ENCODE measurements at places on chromosomes 6 and 20.

DNA sequence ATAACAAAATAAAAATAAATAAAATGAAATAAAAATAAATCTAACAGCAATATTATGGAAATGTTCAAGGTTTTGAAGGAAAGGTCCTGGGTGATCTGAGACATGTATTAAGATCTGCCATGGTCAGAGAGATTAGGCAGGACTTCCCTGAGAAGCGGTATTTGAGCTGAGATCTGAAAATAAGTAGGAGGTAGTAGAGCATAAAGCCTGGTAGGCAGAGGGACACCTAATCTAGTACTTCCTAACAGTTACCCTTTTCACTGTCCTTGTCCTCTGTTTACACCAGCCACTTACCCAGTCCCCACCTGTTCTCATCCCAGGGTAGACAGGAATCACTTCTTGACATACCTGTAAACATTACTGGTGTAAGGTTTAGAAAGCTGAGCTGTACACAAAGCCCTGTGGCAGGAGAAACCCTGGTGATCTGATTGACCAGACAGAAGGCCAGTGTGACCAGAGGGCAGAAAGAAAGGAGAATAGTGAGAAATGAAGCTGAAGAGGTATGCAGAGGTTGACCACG lies 8.3 kb upstream of the ZNF318 start:
- no peak for DNase-seq

GRCh38 chr20:15642109-15642508 lies 931.1 kb downstream of the KIF16B start:
- DNase-seq, result no peak

DNA sequence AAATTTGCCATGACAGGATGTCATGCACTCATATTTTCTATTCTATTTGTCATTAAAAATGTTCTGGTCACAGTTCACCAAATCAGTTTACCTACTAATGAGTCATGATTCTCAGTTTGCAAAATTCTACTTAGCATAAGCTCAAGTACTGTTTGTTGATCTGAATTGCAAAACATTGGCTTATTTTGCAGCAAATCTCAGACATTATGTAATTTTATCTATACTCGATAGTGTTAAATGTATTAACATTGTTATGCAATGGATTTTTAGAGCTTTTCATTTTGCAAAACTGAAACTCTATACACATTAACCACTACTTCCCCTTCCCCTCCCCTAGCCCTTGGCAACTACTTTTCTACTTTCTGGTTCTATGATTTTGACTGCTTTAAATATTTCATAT lies 213.8 kb upstream of the ZFP64 start:
- peak; percentile 39 for DNase-seq

DNA sequence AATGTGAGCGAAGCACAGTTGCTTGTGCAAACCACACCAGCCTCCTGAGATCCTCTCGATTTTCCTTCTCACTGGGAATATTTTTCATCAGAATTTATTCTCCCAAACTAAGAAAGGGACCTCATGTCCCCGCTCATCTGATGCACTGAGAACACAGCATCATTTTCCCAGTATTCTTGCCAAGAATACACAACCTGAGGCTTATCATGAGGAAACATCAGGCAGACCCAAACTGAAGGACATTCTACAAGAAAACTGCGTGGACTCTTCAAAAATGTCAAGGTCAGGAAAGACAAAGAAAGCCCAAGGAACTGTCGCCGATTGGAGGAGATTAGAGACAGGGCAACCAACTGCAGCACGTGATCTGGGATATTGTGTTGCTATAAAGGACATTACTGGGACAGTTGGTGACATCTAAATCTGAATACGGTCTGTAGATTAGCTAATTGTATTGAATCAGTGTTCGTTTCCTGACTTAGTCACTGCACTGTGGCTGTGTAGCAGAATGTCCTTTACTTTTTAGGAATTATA lies 72.3 kb downstream of the SNX5 start:
- no peak for DNase-seq

- DNase-seq, result peak; percentile 63
Observed at GRCh38 chr6:31829633-31830283, 2.2 kb downstream of the HSPA1B start.

Measured in MM.1S (cell line).